ENCODE measurements at places on chromosomes 1 and 21.

DNA sequence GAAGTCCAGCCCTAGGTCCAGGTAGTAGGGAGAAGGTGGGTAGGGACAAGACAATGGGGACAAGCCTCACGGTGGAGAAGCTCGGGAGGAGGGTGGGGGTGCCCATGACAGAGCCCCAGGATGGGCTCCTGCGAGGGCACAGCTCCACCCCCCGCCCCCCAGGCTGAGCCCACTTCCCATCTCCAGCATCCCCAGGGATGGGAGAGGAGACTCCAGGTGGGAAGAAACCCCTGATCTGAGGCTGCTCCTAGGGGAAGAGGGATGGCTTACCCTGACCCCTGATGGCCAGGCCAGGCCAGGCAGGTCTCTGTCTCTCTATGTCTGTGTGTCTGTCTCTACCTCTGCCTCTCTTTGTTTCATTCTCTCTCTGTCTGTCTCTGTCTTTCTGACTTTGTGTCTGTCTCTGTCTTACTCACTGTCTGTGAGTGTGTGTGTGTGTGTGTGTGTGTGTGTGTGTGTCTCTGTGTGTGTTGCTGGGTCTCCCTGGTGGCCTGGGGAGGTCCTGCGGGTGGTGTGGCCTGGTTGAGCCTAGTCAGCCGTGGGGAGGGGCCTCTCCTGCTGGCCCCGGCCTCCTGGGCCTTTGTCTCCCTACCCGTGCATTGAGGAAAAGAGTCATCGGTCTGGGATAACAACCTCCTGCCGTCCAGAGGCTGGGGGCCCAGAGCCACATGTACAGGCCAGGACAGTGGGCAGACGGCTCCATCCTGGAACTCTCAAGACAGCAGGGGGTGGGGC lies 45.7 kb downstream of the WNT9A start:
- no peak for DNase-seq

DNA sequence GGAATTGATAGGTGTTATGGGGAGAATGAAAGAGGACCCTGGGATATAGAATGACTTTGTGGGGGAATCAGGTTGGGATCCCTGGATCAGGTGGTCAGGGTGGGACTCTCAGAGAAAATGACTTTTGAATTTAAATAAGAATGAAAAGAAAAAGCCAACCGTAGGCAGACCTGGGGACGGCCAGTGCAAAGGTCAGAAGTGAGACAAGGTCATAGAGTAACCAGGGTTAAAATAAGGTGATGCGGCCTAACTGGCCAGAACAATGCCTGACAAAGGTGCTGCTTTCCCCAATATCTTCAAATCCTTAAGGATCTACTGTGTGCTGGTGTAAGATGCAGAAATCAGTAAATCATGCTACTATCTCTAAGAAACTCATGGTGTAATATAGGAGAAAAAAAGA lies 238.4 kb upstream of the JUN start:
- DNase-seq, result no peak

DNA sequence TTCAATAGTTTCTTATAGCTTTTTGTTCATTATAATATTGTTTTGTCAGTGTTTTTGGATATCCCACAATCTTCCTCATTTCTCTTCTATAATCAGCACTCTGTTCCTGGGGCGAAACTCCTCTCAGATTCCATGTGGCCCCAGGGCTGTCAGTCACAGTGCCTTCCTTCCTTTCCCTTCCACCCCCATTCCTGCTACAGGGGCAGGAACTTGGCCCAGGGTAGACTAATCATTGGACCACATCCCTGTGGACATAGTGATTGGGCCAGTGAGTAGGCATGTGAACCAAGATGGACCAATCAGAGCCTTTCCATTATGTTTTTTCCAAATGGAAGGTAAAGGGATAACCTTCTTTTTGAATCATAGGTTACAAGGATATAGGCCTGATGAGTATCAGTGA lies 78.3 kb downstream of the PGM1 start:
- DNase-seq, result no peak

GRCh38 chr1:119466445-119466844 lies 40.6 kb upstream of the HSD3B1 start:
- no peak for DNase-seq

Measured in CD4-positive, alpha-beta T cell treated with Interleukin-6 at 100 ng/mL for 8 hours (primary cell).